T-helper 9 cell (primary cell): ENCODE measurements at places on chromosomes 7 and 10.

GRCh38 chr7:106111655-106112117, 426 bp downstream of the SYPL1 start:
- DNase-seq: peak; percentile 40

GRCh38 chr10:124736491-124737136, 7.6 kb downstream of the FAM53B start:
- DNase-seq: no peak

- no peak for DNase-seq
Measured at GRCh38 chr10:70621503-70622078, 19.1 kb upstream of the PRF1 start.

GRCh38 chr10:68586606-68587305, 26.6 kb downstream of the TET1 start:
- DNase-seq: no peak

DNA sequence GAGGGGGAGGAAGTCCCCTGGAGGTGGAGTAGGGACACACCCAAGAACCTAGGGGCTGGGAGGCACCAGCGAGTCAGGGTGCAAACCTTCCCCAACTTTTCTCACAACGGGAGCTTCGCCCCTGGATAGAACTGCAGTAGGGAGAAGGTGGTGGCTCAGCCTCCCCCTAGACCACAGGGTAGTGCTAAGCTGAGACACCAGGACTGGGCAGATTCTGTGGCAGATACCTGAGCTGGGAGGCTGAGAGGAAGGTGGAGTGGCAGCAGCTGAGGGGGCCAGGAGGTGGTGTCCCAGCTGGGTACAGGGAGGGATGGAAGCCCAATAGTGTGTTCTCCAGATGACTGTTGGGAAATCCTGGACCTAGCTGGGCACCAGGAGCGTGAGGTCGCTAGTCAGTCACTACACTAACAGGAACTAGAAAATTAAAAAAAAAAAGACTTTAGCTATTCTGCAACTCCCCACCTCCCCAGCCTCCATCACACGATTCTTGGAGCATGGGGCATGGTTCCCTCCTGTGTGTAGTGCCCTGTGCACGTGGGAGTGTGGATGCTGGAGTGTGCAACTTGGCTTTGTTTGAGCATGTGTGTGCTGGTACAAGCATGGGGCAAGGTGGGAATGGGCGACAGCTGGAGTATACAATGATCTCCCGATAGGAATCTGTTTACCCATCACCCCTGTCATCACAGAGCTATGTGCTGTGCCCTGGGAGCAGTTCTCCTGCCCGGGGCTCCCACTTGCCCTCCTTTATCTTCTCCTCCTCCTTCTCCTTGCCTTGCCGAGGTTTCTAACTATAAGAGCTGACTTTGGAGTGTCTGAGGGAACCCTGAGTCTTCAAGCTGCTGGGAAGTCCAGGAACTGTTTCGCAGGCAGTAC, 8.8 kb upstream of the TRPV6 start:
- DNase-seq: no peak

DNA sequence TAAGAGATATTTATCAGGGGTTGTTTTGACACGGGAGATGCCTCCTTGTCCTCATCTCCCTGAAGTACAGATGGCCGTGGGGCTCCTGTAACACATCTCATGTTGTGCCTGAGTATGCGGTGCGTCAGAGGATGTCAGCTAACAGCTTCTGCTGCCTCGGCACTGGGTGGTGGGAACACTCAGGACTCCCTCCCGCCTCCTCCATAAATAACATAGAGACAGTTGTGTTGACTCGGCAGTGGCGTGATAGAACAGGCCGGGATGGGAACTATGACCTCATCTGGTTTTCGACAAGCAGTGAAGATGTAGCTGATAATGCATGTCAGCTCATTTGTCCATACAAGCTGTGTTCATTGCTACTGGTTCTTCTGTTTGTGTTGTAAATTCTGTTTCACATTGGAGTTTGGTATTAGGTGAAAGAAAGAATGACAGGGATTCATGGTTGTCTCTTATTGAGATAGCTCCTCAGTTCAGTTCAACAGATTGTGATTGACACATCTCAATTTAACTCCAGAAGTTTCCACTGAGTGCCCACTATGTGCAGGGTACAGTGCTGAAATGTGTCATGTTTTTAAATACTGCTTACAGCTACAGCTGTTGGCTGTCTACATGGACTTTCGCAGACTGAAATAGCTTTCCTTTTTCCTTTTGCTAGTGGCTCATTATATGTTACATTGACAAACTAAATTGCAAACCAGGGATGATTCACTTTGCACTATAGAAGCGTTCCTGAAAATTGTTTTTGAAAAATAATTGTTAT, 87.4 kb downstream of the CHN2 start:
- DNase-seq: no peak

DNA sequence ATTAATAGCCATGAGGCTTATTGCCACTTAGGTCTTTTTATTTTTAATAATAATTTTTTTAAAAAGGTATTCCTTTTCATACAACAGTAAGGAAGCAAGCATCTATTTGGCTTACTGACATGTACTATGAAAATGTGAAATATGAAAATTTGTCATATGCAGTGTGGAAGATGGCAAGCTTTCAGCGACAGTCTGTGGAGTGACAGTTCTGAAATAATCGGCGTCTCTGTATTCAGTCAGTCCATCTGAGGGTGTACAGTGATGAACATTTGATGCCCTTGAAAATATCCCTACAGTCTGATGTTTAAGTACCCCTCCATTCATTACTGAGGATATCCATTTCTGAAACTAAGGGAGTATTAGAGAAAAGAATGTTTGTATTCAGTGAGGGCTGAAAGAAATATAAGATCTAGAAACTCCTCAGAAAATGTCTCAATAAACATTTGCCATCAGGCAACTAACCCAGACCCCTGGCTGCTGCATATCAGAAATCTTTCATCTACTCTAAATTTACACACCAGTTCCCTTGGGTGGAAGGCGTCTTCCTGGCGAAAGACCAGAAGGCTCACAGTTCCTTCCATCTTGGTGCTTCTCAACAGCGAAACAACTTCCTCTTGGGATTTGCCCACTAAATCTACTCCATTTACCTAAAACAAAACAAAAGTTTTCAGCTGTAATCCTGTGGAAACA, 440.6 kb downstream of the PARD3 start:
- no peak for DNase-seq

DNA sequence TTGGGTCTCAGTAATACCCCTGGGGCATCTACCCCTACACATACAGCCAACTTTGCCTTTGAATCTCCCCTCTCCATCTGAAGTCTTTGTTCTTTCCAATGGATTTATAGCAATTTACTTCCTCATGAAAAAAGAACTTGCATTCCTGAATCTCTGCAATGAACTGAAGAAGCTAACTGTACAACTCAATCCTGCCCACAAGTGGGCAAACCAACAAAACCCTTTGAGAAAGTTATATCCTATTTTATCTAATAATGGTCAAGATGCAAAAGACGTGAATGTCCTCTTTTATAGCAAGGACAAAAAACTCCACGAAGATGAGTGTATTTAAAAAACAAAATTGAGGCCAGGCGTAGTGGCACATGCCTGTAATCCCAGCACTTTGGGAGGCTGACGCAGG, 991.3 kb downstream of the LRMDA start:
- no peak for DNase-seq

- no peak for DNase-seq
Measured at GRCh38 chr10:61354401-61354975, 98.7 kb downstream of the TMEM26 start.

DNA sequence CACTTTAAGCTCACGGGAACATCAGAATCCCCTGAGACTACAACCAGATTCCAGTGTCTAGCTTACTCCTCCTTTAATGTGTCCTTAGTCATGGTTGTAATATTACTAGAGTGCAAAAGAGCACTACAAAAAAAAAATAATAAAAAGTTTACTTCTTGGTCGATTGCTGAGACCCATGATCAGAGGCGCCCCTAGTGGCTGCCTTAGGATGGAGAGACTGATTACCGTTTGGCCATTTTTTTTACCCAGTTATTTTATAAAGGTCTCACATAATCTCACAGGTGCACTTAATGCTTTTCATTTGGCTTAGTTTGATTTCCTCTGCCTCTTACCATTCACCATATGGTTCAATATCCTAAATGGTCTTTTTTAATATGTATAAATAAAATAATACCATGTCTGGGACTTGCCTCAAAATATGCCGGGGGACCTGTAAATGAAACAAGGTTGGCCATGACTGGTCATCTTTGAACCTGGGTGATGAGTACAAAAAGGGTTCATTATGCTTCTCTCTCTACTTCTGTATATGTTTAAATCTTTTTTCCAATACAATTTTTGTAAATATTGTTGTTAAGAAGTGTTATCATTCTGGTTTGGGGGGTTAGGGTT, 331.5 kb upstream of the NFE2L3 start:
- no peak for DNase-seq

DNA sequence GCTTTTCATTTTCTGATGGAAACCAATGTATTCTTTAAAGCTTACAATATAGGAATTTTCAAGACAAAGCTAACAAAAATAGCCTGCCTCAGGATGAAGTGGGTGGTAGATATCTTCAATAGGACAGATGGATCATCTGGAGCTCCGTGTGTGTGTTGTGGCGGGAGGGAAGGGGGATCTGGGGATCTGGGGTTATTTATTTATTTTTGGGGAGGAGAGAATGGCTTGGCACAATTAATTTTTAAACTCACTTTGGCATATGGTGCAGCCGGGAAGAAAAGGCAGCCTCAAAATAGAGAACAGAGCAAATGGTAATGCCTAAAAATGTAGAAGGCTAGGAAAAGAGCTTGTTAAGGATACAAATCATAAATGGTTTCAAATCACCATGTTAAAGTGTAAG, 11.6 kb upstream of the ABLIM1 start:
- no peak for DNase-seq

- DNase-seq: no peak
Measured at GRCh38 chr10:92742331-92743228, 52.8 kb downstream of the HHEX start.
